CD4-positive, alpha-beta T cell treated with Interferon alpha-2 for 1 hour (primary cell): ENCODE measurements at places on chromosomes 13 and 19.

- DNase-seq, result no peak
Measured at GRCh38 chr13:102392481-102393209, 9.2 kb downstream of the FGF14 start.

DNA sequence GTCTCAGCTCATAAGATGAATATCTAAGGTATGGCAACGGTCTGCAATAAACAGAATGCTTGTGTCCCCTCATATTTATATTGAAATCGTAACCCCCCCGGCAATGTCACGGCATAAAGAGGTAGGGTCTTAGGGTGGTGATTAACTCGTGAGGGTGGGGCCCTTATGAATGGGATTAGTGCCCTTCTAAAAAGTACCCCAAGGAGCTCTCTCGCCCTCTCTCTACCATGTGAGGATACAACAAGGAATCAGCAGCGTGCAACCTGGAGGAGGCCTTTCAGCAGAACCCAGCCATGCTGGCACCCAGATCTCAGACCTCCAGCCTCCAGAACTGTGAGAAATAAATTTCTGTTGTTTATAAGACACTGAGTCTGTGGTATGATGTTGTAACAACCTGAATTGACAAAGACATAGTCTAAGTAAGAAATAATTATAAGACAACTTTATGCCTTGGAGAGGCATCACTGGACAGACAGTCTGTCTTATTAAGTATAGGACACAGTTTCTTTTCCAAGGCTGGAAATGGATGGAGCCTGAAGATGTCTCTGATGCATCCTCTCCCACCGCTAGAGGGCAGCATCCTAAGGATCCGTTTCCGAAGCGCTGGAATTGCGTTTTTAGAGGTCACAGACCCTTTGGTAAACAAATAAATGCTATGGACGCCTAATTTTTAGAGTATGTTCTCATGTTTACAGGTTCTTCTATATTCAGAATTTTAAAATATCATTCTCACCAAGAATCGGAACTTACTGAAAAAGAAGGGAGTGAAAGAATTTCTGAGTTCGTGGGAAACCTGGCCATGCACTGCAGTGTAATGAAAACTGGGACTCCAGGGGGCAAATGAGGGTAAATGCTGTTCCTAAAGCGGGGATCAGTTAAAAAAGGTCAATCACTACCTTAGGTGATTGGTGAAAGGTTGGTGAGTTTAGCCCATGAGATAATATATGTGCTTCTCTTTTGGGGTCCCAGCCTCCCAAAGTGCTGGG, 13.3 kb upstream of the LEUTX start:
- DNase-seq, result peak; percentile 44

DNA sequence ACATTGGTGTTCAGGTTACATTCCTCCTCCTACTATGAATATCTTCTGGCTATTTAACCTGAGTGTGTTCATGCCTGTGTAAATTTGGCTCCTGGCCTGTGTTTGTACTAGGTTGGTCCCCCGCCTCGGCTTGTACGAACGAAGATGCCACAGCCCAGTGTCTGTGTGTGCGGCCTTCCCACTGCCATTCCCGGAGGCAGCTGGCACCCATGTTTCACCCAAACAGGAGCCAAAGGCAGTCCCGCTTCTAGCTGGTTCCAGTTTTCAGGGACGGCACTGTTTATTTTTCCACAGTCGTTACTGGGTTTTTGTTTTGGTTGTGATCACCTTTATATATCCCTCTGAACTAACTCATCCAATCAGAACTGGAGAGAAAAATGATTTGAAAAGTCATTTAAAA, 102.5 kb upstream of the ZNF536 start:
- no peak for DNase-seq

DNA sequence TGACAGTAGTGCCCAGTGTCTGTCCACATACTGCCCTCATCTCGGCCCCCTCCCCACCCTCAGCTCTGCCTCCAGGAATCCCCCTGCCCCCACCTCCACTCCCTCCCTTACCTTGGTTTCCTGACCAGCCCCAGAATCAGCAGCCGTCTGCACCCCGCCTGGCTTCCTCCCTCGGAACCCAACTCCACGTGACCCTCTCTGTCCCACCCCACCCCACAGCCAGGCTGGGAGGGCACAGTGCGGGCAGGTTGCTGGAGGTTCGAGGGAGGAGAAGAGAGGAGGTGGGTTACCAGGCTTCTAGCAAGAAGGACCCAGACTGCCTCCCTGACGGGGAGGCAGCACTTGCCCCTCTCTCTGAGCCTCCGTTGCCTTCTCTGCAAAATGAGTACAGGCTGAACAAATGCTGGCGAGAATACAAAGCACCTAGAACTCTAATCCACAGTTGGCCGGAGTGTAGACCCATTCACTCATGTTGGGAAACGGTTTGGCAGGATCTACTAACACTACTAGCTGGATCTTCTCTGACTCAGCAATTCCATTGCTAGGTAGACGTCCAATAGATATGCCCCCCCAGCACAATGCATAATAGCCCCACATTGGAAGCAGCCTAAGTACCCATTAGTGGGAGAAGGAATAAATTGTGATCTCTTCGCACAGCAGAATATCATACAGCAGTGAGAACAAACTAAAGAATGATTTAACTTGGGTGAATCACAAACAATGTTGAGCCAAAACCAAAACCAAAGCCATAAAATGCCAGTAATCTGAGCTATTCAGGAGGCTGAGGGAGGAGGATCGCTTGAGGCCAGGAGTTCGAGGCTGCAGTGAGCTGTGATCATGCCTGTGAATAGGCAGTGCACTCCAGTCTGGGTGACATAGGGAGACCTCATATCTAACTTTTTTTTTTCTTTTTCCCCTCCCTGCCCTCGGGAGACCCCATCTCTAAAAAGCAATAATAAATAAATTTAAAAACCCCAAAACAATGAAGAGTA, at the start of gene RASAL3:
RASAL3 (minus strand) TSS at position 151 of the 992 bp plus-strand sequence. CDS start 186 bp downstream, outside the sequence.
- DNase-seq, result peak; percentile 43

GRCh38 chr13:99415014-99415650, 86.1 kb upstream of the TM9SF2 start:
- DNase-seq, result no peak

DNA sequence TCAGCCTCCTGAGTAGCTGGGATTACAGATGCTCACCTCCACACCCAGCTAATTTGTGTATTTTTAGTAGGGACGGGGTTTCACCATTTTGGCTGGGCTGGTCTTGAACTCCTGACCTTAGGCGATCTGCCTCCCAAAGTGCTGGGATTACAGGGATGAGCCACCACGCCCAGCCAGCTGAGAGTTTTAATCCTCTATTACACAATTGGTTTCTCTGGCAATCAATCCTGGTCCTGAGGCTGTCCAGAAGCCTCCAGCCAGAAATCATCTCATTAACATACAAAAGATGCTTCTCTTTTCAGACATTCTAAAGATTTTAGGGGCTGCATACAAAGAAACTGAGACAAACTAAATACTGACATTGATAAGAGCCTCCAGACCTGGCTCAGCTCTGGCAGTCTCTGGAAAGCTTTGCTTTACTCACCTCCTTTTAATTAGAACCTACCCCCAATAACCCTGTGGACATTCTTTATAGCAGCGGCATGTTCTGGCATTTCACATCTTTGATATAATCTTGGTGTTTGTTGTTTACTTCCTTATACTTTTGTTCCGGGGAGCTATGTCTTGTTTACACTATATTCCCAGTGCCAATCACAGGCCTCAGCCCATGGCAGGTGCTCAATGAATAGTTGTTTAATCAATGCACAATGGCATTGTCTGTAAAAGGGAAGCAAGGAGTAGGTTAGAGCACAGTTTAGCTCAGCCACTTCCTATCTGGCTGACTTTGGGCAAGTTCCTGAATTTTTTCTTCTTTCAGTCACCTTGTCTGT, 4.1 kb upstream of the ZNF724 start:
- DNase-seq, result no peak

DNA sequence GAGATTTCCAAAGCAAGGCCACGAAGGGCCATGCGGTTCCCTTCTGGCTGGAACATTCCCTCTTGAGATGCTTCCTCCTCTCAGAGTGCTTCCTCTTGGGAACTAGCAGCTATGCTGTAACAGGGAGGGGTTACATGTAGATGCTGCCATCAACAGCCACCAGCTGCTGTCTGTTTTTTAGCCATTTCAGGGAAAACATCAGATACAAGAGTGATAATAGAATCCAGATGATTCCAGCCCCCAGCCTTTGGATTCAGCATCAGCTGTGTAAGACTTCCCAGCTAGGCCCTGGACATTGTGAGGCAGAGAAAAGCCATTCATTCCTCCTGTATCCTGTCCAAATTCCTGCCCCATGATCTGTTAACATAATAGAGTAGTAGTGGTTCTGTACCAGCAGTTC, 8.2 kb upstream of the ZNF177 start:
- DNase-seq, result no peak

DNA sequence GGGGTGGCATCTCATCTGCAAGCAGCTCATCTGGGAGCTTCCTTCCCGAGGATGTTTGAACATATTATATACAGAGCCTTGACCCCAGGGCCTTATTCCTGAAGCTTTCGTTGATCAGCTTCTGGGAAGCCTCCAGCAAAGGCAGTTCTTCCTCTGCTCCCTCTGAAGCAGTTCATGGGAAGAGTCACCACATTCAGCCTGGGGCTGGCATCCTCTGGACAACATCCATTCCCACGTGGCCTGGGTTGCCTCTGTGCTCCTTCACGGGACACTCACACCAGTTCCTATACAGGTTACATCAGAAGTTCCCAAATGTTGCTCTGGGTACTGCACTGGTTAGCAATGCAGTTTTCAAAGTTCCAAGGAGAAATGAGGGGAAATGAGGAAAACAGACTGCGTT, 29.6 kb downstream of the COL4A2 start:
- no peak for DNase-seq

GRCh38 chr19:48806518-48806817, 4.4 kb downstream of the BCAT2 start:
- DNase-seq, result no peak

- no peak for DNase-seq
Measured at GRCh38 chr13:31946091-31946770, 85.3 kb upstream of the FRY start.

DNA sequence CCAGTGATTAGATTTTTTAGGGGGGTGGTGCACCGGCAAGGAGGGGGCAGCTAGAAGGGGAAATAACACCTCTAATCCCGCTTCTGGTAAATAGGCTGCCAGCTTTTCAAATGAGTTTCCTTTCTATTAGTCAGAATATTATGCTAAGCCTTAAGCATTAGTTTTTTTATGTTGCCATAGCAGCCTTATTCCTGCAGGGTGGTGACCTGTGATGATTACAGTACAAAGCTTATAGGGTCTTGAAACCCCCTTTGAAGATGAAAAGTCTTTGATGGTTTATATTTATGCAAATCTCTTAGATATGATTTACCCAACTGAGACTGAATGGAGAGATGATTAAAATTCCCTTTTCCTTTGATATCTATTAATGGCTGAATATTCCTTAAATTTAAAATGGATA, 109.8 kb downstream of the ZIC5 start:
- DNase-seq, result no peak

DNA sequence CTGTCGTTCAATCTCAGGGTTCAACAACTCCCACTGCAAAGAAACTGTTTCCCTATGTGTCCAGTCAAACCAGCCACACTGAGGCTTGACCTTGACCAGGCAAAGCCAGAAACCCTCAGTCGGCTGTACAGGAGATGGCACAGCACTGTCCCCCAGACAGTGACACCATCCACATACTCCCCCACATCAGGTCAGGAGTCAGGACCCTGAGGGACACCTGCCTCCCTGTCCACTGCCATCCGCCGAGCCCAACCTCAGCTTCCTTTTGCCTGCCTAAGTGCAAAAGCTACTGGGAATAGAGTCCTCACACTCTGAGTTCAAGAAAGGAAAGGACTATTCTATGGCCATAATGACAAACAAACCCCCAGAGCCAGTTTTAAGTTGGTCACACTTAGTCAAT, 66.8 kb downstream of the ATP7B start:
- no peak for DNase-seq

DNA sequence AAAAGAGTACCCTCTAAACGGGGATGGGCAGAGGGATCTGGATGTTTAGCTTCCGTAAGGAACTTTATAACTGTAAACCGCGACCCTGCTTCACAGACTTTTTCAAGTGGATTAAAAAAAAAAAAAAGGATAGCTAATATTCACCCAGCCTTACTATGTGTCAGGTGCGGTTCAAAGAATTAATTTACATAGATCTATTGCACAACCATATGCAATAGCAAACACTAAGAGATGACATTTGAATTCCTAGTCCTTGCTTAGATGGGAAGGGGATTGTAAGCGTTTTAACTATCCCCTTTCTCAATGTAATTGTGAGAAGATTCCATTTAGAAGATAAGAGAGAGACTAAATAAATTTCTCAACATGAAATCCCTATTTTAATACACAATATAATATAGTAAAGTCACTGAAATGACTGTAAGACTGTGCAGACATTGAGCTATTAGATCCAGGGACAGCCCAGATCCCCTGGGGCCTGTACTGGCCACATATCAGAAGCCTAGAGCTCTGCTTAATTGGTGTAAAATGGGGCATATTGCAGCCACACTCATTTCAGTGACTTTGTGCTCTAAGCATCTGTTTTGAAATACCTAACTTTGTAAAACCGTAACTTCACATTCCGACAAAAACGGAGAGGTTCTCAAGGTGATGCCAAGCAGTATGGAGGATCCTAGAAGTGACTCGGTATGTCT, 13.6 kb downstream of the LATS2 start:
- DNase-seq, result no peak

DNA sequence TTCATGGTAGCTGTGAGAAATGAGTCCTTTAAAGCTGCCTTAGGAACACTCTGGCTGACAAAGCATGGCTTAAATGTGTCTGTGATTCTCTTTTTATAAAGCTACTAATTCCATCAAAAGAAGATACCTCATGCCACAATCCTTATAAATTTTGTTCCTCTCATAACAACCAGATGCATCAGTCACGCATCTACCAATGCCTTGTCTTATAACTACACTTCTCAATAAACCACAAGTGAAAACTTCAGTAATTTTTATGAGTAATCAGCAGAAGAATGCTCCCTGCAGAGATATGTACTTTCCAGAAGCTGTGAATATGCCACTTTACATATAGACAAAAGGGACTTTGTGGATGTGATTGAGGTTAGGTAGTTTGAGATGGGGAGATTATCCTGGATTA, 147.8 kb downstream of the SUCLA2 start:
- no peak for DNase-seq

GRCh38 chr19:28687296-28687695, 525.7 kb downstream of the UQCRFS1 start:
- DNase-seq, result no peak

DNA sequence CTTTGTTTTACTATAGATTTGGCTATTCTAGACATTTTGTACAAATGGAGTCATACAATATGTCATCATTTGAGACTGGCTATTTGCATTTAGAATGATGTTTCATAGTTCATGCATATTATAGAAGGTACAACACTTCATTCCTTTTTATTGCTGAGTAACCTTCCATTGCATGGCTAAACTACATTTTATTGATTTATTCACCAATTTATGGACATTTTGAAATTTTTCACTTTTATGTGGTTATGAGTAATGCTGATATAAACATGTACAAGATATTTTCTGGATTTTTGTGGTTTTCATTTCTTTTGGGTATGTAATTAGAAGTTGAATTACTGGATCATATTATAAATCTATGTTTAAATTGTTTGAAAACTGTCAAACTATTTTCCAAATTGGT, 710.3 kb upstream of the SLITRK5 start:
- no peak for DNase-seq

GRCh38 chr19:16851031-16851712, 22.0 kb downstream of the SIN3B start:
- no peak for DNase-seq

GRCh38 chr19:6499052-6499790, 2.9 kb downstream of the TUBB4A start:
- DNase-seq, result no peak

GRCh38 chr13:64239372-64239771, 2823.7 kb upstream of the PCDH20 start:
- no peak for DNase-seq
